ENCODE measurements at places on chromosomes 12 and 14.
A peak's percentile ranks its signal among the peaks of the same experiment; 100 is the strongest.

- no peak for DNase-seq
Measured at GRCh38 chr12:113473942-113474341, 2.3 kb upstream of the LHX5 start.

DNA sequence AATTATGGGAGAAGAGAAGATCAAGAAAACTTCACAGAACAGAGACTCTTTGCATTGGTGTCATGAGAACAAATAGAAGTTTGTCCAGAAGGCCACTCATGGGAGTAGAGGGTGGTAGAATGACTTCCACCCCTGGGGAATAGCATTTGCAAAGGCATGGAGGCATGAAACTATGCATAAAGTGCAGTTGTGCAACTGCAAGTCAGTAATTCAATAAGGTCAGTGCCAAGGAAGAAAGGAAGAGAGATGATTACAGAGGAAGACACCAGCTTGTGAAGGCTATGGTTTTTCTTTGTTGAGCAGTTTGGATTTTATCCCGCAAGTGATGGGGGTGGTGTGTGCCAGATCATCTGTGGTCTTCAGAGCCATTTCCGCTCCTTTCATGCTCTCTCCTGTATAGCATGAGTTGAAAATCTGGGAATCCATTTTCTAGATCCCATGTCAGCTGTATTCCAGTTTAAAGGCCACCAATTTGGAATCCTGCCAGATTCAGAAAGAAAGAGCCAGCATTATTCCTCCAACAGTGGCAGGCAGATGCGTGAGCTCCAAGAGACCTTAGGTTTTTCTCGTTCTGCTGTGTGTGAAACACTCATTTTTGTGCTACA is 67.6 kb upstream of the GRIN2B start:
- DNase-seq, result no peak

DNA sequence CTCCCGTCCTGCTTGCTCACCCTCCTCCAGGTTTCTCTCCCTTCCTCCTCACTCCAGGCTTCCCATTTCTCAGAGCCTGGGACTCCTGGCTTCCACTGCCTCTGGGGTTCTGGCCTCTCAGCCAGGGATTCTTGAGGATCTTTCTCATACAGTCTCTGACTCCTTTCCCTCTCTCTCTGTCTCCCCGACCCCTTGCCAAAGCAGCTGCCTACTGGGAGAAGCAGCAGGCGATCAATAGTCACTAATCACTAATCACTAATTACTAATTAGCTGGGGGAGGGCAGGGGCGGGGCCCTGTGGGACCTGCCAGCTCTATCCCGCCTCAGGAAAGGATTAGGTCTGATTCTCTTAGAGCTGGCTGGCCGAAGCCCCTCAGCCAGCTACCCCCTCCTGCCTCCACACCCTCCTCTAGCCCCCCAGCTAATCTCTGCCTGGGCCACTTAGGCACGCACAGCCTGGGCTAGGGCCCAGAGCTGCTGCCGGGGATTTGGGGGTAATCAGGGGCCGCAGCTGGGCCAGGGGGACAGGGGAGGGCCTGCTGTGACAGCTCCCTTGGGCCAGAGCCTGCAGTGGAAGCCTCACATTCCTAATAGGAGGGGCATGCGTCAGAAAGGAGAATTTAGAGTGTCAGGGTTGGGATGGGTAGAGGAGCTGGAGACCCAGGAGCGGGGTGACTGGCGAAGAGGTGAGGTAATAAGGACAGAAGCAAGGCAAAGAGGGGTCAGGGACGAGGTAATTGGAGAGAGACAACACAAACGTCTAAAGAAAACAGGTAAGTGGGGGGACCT is 2.8 kb downstream of the NXPH4 start:
- no peak for DNase-seq

DNA sequence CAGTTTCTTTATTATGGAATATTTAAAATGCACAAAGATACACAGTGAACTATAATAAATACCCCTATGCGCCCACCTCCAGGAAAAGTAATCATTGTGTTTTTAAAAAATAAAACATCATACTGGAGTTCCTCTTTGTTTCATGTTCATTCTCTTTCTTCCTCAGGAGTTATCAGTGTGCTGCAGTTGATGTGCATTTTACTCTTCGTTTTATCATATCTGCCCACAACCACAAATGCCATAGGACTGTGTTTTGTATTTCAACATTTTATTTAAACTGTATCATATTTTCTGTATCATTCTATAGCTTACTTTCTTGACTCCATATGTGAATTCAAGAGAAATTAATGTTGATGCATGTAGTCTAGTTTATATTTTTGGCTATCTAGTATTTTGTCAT is 53.9 kb downstream of the TSHR start:
- DNase-seq, result no peak

GRCh38 chr12:47188576-47189441 is 109.0 kb upstream of the AMIGO2 start:
- peak; percentile 97 for DNase-seq

GRCh38 chr12:106498056-106498455 is 84.7 kb upstream of the RFX4 start:
- DNase-seq, result peak; percentile 28

- no peak for DNase-seq
Measured at GRCh38 chr14:79965896-79966295, 245.4 kb downstream of the DIO2 start.

GRCh38 chr14:60602291-60602690 is 47.0 kb downstream of the SIX1 start:
- DNase-seq, result no peak

- no peak for DNase-seq
Measured at GRCh38 chr14:52283099-52283498, 15.6 kb downstream of the PTGDR start.

DNA sequence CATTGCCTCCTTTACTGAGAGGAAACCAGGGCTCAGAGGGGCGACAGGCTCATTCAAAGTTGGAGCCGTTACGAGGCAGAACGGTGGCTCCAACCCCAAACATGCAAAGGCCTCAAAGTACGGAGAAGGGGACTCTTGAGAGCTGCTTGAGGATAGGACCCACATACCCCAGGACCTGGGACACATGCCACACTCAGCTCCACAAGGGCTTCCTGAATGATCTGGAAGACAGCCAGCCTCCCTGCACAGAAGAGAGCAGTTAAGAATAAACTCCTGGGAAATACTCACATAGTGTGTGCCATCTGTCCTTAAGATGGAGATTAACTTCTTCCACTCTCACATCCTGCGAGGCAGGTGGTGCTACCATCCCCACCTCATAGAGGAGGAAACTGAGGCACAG is 26.6 kb upstream of the NXPH4 start:
- no peak for DNase-seq

GRCh38 chr12:4710113-4710512 is 10.1 kb upstream of the GALNT8 start:
- no peak for DNase-seq

DNA sequence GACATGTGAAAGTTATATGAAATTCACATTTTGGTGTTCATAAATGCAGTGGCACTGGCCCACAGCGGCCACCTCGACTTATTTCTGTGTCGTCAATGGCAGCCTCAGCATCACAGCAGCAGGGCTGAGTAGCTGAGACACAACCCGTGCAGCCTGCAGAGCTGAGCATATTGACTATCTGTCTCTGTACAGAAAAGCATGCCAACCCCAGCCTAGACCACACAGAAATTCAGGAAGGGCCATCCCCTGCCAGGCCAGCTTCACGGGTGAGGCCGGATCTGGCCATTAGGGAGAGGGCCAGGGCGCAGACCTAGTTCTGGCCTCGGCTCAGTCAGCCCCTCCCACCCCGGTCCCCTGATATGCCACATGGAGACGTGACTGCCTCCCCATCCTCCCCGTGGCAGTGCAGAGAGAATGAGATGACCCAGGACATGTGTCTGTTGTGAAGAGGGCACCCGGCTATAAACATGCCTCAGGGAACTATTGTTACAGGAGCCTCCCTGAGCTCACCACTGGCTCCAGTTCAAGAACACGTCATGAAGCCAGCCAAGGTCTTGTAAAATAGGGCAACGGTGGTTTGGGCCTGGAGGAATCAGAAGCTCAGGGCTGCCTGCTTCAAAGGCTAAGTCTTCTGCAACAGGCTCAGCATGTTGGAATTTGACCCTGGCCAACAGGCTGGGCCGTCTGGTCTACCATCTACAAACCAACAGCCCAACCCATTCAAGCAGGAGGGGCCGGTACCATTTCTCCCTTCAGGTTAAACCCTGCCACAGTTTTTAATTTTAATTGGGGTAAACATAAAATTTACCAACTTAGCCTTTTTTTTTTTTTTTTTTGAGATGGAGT is 25.5 kb downstream of the SCARB1 start:
- DNase-seq, result peak; percentile 99

DNA sequence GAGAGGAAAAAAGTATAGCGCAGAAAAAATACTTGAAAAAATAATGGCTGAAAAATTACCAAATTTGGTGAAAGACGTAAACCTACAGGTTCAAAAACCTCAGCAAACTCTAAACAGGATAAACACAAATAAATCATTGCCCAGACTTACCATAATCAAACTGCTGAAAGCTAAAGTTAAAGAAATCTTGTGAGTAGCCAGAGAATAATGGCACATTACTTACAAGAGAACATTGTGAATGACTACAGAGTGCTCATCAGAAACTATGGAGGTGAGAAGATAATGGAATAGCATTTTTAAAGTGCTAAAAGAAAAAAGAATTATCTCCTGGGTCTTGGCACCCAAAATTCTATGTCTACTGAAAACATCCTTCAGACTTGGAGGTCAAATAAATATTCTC is 36.0 kb downstream of the ATF1 start:
- peak; percentile 35 for DNase-seq

GRCh38 chr14:55298500-55298822 is 27.2 kb downstream of the FBXO34 start:
- no peak for DNase-seq

- DNase-seq, result no peak
Measured at GRCh38 chr12:24244231-24244630, 294.8 kb upstream of the SOX5 start.

DNA sequence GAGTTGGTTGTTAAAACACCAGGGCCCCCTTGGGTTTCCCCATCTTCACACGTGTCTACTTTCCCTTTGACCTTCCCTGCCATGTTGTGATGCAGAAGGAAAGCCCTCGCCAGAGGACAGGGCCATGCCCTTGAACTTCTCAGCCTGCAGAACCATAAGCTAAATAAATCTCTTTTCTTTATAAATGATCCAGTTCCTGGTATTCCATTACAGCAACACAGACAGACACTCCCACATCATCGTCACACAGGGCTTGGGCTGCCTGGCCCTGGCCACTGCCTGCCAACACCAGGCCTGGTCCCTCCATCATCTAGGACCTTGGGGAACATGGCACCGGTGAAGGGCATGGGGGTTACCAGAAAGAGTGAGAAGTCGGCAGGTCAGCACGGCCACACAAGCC is 84.8 kb downstream of the DPF3 start:
- no peak for DNase-seq

DNA sequence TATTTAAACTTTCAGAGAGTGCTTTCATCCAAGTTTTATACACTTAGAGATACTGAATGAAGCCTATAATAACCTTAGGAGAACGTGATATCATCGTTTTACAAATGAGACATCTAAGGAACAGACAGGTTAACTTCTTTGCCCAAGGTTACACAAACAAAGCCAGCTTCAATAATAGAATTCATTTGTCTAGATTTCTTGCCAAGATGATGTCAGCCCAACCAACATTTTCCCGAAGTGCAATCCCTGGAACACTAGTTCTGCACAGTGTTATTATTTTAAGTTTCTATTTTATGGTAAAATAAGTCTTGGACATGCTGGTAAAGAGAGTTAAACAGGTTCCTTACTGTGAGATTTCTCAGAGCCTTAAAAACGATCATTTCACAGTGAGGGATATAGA is 174.6 kb downstream of the SLC25A21 start:
- DNase-seq, result no peak

DNA sequence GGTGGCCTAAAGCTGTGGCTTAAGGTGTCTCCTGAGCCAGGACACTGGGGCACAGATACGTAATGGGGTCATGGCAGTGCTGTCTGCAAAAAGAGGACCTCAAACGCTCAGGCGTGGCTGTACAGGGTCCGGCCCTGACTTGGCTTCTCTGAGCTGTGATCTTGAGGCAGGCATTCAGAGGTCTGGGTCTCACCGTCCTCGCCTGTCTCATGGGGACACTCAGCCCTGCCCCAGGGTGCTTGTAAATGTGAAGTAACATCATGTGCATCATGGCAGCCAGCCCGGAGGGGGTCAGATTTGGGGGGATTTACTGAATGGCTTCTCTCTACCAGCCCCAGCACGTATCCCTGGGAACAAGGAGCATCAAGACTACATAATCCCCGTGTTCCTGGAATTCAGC is 28.8 kb downstream of the DIO3 start:
- no peak for DNase-seq

DNA sequence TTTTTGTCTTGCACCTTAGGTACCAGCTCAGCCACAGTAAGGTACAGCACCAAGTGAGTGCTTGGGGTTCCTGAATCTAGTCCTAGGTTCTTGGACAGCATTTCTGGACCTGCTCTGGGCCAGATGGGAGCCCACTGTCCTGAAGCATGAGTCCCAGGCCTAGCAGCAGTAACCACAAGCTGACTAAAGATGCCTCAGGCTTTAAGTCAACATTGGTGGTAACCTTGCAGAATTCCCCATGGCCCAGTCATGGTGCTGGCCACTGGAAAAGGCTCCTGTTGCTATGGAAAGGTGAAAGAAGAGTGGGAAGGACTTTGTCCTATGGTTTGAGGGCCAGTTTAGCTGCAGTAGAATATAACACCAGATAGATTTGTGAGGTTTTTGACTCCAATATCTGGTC is 86.9 kb upstream of the CLEC14A start:
- DNase-seq, result peak; percentile 62

DNA sequence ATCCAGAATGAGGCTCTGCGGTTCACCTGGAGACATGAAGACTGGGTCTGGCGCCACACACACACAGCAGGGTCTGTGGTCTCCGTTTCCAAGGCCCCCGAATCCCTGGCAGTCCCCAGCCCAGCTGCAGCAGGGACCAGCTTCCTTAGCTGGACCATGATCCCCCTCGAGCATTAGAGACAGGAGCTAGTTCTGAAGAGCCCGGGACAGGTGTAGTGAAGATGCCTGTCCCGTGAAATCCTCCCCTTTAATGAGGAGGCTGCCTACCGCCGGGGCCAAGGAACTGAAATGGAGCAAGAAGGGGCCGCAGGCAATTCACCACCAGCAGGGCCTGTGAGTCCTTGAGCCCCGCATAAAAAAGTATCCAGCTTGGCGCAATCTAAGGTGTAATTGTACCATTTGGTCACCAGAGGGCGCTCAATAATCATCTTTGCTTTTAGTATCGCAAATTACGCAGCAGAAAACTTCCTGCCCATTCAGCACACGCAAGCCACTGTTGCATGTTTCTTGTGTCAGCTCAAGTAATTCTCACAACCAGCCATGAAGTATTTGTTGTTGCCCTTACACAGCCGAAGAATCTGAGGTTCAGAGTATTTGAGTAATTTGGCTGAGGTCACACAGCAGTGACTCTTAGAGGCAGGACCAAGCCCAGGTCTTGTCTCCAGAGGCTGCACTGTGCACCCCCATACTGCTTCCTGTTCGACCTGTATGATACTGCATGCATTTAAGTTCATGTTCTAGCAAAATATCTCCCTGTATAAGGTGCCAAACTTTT is 54.3 kb upstream of the PPP2R5C start:
- peak; percentile 81 for DNase-seq

- peak; percentile 74 for DNase-seq
Measured at GRCh38 chr12:569803-570434, 93.3 kb downstream of the NINJ2 start.

- no peak for DNase-seq
Measured at GRCh38 chr14:32934881-32935633, 3.6 kb upstream of the NPAS3 start.
